ENCODE measurements at places on chromosomes 11 and 22.

GRCh38 chr11:5689551-5689983 is at the start of gene TRIM22:
Gene TRIM22 (plus strand): TSS chr11:5689790. CDS start chr11:5696233, 6,443 bp downstream.
- no peak for DNase-seq

DNA sequence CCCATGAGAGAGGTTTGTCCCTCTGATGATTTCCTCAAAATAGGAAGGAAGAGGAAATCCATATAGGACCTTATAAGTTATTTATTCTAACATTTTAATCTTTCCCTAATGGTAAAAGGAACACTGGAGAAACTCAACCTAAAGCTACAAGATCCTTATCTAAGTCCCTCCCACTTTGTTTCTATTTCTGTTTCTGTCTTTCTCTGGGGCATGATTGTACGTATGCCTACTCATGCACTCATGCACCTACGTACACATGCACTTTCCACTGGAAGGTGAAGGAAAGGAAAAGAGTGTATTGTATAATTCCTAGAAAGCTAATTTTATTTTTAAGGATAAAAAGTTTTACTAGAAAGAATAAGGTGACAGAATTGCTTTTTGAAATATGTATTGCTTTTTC is 125.0 kb downstream of the RAB38 start:
- DNase-seq, result no peak

DNA sequence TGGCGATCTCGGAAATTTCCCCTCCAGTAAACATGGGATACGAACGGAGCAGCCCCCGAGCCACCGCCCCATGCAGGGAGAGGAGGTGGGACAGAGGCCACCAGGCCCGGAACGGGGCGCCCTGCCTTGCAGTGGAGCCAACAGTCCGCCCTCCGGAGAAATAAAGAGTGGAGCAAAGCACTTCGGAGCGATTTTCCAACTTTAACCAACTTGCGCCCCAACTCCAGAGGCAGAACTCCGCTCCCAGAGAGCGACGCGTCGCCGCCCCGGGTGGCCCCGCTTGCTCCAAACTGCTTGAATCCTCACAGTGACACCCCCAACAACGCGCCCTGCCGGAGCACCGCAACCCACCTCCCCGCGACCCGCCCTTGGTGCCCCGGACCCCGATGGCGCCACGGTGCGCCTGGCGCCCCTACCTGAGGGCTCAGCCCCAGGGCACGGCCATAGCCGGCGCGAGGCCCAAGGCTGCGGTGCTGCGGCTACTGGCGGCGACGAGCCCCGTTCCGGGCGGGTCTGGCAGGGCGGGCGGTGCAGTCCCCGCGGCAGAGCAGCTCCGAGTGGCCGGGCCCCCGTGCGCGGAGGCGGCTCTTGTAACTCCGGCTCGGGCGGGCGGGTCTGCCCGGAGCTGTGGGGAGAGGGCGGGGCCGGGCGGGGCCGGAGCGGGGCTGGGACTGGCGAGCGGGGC is at the start of gene AHNAK:
AHNAK (minus strand) TSS at position 563 of the 685 bp plus-strand sequence. CDS start 10,708 bp downstream, outside the sequence.
- peak; percentile 59 for DNase-seq

DNA sequence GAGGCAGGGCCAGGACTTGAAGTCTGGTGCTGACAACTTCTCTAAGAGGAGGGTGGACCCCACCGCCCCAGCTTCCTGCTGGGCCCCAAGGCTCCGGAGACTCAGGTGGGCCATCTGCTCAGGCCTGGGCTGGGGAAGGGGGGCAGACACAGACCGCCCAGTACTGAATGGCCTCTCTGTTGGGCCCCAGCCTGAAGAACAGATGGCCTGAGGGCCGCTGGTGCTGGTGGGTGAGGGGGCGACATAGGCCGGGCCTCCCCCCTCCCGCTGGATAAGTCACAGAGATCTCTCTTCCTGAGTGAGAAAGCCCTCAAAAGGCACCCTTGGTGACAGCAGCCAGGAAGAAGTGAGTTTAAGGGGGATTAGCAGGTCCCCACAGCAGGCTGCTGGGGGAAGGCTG is 12.5 kb upstream of the TP53I11 start:
- no peak for DNase-seq

- no peak for DNase-seq
Observed at GRCh38 chr11:79208126-79208525, 232.7 kb downstream of the TENM4 start.

GRCh38 chr11:117946842-117947526 is 17.8 kb upstream of the TMPRSS13 start:
- DNase-seq, result peak; percentile 91

- DNase-seq, result no peak
Observed at GRCh38 chr11:7512525-7513233, 1.1 kb upstream of the PPFIBP2 start.

- DNase-seq, result peak; percentile 62
Observed at GRCh38 chr22:27726686-27727449, 74.7 kb downstream of the MN1 start.

- no peak for DNase-seq
Observed at GRCh38 chr11:3984896-3985295, 109.7 kb upstream of the RRM1 start.

- no peak for DNase-seq
Observed at GRCh38 chr22:49569286-49570031, 258.2 kb downstream of the BRD1 start.

Measured in SJCRH30 (cell line).